ENCODE measurements at places on chromosomes 2 and 18.

DNA sequence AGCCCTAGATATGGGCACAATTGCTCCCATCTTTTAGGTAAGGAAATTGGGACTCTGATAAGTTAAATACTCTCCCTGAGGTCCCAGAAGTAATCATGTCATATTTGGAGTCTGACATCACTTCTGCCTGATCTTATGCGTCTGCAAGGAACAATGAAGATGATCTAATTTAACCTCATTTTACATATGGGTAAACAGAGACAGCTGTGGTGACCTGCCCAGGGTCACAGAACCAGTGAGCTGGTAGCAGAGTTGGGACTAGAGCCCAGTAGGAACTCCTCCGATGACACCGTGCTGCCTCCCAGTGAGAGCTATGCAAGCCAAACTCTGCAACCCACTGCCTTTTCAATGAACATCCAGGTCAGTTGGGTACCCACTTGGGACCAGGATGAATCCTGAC lies 17.8 kb downstream of the CTAGE1 start:
- DNase-seq, result no peak

DNA sequence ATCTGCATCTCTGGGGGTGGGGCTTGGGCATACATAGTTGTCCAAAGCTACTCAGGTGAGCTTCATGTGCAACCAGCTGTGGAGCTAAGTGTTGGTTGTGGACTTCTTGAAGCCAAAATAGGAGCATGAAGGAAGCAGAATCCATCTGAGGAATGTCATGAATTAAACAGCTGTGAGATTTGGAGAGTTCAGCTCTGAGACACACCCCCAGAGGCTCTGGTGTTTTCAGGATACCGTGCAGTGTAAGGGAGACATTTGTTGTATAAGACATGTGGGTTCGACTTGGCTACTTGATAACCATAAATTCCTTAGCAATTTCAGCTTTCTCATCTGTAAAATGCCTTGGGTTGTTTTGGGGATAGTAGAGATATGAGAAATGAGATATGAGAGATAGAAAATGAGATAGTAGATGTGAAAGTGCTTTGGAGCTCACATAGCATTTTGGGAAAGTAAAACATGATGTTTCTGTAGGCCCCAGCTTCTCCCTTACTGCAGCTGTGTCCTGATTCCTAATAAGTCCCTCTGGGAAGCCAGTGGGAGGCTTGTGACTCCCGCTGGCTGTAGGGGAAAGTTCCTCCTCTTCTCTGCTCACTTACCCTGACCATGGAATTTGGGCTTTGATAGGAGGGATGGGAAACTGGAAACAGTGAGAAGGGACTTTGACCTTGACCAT lies 50.0 kb downstream of the DPYSL5 start:
- no peak for DNase-seq

DNA sequence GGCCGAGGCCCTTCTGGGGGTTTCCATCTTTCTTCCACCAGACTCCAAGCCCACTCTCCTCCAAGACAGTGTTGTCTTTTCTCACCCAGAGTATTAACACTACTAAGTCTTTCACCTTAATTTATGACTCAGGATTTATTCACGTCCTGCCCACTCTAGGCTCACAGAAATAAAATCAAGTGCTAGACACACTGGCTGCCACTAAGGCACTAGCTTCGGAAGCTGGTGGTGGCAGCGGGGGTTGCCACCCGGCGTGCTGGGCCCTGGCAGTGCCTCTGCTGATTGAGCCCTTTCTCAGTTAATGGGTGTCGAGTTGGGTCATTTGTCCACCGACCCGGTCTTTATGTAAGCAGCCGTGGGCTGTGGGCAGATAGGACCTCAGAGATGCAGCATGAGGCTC lies 93.6 kb upstream of the FZD5 start:
- no peak for DNase-seq

- no peak for DNase-seq
Measured at GRCh38 chr2:212618636-212619035, 80.0 kb upstream of the ERBB4 start.

DNA sequence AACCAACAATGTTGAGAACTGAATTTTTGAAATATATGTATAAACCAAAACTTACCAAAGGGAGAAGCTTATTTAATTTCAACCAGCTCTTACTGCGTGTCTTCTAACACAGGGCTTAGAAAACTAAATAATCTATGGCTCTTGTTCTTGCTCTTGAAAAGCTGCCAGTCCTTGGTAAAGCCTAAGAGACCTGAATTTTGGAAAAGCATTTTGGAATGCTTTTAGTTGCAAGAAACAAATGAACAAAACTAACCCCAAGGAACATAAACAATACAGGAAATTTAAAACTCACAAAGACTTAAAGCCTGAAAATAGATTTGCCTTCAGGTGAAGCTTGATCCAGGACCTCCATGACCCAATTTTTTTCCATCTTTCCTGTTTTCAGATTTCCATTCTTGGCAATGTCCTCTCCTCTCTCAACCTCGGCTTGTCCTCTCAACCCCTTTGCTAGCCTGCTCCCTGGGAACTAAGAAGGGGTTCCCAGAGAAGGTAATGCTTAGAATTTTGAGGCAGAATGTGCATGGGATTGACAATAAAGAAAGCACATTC lies 169.8 kb upstream of the NCK2 start:
- no peak for DNase-seq

DNA sequence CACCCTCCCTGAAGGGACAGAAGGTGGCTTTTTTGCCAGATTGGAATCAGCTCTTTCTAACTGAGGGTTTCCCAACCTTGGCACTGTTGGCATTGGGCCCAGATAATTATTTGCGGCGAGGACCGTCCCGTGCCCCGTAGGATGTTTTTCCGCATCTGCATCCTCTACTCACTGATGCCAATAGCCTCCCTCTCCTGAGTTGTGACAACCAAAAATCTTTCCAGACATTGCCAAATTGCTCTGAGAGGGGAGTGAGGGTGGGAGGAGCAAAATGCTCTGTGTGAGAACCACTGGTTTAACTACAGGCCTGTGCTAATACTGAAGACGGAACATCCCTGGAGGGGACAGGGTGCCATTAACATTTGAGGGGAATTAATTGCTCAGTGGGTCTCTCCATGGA lies 33.6 kb upstream of the GLI2 start:
- no peak for DNase-seq

DNA sequence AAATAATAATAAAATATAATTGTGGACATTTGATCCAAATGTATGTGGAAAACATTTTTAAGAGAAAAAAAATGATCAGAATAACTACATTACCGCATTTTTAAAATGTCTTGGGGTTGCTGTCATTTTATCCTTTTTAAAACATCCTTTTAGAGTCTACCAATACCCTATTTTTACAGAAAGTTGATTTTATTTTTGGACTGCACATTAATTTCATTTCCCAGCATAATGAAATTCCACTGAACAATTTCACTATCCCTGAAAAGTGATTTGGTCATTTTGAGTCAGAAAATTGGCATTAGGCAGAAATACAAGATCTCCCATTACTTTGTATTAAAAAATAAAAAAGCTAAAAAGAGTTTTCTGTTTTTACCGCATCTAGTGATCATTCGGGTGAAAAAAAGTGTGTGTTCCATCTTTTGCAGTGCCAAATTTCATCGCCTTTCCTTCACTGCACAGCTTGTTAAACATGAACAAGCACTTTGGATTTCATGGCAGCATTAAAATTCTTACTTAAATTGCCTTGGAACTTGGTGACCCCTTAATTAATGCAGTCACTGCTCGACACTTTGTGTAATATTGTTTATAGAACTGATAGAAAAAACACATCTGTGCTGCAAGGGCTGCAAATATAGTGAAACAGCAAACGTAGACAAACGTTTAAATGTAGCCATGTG lies 611.7 kb downstream of the TSN start:
- no peak for DNase-seq

DNA sequence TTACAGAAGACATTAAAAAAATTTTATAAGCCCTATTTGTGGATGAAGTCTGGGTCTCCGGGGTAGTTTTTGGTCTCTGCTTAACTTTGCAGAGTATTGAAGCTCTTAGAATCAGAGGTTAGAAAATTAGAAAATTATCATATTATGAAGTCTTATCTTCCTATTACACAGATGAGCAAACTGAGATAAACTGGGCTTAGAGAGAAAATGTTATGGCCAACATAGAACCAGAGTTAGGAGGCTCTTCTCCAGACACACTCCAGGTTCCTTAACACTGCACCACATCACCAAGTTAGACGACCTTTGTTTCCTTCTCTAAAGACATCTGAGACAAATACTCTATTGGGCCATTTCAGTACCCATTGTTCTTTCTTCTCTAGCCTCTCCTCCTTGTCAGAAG lies 36.7 kb upstream of the NEB start:
- no peak for DNase-seq

- DNase-seq, result no peak
Measured at GRCh38 chr18:49632588-49632987, 70.7 kb downstream of the LIPG start.

DNA sequence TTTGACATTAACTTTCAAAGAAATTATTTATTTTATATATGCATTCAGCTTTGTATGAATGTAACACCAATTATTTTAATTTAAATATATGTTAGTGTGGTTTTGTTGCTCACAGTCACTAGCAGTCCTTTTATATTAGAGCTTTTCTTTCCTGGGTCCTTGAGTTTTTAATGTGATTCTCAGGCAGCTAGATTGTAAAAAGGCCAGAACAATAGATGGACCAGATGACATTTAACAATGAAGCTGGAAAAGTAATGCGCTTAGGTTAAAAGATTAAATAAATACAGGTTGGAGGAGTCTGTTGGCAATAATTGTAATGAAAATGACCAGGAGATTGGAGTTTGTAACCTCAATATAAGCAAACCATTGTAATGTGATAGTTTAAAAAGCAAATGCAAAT lies 171.1 kb downstream of the FTCDNL1 start:
- no peak for DNase-seq

DNA sequence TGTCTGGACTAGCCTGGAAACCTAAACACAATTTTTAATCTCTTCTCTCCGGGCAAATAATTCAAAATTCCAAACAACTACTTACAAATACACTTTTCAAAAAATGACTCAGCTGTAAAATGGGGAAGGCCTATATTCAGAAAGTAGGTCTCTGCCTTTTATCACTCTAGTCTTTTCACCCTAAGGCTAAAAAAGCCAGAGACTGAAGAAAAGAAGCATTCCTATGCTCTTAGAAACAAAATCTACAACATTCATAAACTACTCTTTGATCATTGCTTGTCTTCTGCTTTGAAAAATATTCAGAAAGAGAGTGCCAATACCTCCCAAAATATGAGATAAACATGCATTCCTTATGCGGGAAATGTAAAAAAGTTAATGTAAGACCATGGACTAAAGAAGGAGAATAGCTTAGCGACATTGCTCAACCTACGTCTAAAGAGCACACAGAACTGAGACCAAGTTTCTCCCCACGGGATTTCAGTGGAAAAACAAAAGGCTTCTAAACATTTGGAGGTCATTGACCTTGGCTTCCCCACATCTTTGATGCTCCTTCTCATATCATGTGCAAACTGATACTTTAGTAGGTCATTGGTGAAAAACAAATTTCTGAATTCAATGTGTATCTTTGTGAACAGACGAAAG lies 74.4 kb upstream of the EPB41L3 start:
- no peak for DNase-seq

DNA sequence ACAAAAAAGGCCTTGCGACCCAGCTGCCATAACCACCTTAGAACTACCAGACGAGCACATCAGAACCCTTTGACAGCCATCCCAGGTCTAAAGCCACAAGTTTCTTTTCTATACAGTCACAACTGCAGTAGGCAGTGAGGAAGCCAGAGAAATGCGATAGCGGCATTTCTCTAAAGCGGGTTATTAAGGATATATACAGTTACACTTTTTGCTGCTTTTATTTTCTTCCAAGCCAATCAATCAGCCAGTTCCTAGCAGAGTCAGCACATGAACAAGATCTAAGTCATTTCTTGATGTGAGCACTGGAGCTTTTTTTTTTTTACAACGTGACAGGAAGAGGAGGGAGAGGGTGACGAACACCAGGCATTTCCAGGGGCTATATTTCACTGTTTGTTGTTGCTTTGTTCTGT lies 48.8 kb downstream of the FEZ2 start:
- no peak for DNase-seq

- no peak for DNase-seq
Measured at GRCh38 chr18:67092141-67092540, 424.4 kb downstream of the DSEL start.

DNA sequence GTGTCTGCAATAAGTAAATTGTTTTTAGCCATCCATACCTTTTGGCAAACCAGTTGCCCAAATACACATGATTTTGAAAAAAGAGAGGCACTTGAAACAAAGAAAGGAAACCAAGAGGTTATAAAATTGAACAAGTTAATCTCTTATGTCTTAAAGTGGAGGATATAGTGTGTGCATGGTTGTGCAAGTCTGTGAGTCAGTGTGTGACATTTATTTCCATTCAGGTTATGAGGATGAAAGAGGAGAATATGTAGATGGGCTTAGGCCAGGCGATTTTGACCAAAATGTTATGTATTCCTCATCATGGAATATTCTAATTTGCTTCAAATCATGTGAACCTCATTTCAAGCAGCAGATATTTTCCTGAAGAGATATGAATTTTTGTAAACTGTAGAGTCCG lies 123.3 kb downstream of the SETBP1 start:
- no peak for DNase-seq

DNA sequence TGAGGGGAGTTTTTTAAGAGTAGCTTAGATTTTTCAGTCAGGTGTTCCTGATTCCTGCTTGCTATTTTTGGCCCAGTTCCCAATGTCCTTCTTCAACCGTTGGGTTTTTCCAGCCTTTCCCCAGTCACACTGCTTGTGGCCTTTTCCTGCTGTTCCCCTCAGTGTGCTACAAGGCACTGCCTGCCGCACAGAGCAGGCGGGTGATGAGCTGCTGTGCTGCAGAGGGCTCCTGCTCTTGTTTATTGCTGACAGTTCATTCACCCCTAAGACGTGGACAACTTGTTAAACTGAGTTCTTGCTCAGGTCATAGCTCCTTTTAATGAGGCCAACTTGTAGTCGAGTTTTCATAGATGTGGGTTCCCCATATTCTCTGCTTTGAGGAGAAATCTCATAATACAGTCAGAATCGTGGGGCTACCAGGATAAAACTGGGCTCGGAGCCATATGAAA lies 20.6 kb downstream of the EIF4E2 start:
- no peak for DNase-seq

- peak; percentile 63 for DNase-seq
Measured at GRCh38 chr2:85852937-85853498, 35.8 kb downstream of the ST3GAL5 start.

DNA sequence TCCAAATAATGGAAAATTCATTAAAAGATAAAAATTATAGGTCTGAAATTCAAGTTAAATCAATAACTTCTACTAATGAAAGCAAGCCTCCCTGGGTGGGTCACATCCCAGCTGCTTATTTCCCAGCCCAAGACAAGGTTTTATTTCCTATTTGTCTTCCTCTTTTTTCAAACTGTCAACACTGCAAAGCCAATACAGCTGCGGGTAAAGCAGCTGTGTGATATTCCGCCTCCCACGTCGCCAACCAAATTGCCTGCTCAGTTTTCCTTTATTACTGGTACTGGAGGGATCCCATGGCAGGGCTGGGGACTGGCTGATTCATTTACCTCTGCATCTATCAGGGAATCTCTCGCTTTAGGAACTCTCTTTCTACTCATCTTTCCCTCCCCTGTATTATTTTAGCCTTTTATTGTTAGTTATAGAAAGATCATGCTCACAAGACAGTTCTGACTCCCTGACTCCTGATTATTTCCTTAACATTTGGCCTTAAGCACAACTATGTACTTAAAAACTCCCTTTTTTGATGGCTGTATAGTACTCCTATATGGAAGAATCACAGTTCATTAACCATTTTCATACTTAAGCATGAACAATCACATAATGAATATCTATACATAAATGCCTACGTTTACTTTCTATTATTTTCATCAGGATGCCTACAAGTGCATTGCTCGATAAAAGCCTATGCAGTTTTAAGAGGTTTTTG lies 253.1 kb downstream of the CDCA7 start:
- DNase-seq, result no peak
